ENCODE measurements at places on chromosomes 4 and X.

DNA sequence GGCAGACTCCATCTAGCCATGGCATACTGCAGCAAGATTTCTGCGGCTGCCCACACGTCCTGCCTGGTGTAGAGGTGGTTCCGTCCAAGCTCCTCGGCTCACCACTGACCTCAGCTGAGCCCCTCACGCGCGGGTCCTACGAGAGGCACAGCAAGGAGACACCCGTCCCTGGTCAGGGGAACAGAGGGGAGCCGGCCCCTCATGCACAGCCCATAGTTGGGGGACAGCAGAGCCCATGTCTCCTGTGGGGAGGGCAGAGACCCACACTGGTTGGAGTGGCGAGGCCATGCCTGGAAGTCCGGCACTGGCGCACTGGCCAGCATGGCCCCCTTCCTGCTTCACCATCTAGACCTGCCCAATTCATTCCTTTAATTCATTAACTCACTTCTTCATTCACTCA lies 80.8 kb downstream of the HTRA3 start:
- DNase-seq: no peak

- DNase-seq: peak; percentile 59
Observed at GRCh38 chr4:92305148-92305877, 1.5 kb downstream of the GRID2 start.

GRCh38 chrX:26915064-26915463 lies 548.1 kb downstream of the PPP4R3C start:
- no peak for DNase-seq

GRCh38 chr4:67933755-67934154 lies 29.5 kb downstream of the TMPRSS11A start:
- DNase-seq: no peak

- no peak for DNase-seq
Observed at GRCh38 chr4:127383666-127384065, 249.1 kb upstream of the INTU start.

- DNase-seq: no peak
Observed at GRCh38 chr4:148764720-148765119, 322.5 kb upstream of the NR3C2 start.

GRCh38 chrX:130702867-130703707 lies 199.9 kb downstream of the ENOX2 start:
- DNase-seq: peak; percentile 3

DNA sequence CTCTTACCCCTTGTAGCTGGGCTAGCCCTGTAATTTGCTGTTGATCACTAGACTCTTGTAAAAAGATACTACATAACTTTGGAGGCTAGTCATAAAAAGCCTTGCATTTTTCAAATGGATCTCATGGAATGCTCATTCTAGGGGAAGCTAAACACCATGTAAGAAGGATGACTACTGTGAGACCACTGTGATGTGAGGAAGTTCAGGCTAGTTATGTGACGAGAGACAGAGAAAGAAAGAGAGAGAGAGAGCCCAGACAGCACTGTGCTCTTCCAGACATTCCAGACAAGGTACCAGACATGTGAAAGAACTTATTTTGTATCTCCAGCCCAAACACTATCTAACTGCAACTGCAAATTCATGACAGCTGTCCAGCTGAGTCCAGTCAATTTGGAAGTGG lies 404.6 kb upstream of the PITX2 start:
- no peak for DNase-seq

DNA sequence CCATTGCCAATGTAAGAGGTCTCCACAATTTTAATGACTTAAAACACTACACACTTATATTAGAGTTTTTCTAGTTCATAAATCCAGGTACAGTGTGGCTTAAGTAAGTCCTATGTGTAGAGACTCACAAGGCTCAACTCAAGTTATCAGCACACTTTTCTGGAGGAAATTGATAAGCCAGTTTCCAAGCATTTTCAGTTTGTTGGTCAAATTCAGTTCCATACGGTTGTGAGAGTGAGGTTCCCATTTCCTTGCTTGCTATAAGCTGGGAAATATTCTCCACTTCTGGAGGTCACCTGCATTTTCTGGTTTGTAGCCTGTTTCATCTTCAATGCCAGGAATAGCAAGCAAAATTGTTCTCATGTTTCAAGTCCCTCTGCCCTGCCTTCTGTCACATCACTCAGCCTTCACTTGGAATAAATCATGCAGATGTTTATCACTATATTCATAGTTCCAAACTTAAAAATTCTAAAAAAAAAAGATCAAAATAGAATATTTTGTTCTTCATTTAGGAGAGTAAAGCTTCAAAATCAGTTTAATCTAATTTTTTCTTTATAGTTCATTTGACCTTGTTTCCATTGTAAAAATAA lies 1137.5 kb upstream of the INTU start:
- DNase-seq: no peak

DNA sequence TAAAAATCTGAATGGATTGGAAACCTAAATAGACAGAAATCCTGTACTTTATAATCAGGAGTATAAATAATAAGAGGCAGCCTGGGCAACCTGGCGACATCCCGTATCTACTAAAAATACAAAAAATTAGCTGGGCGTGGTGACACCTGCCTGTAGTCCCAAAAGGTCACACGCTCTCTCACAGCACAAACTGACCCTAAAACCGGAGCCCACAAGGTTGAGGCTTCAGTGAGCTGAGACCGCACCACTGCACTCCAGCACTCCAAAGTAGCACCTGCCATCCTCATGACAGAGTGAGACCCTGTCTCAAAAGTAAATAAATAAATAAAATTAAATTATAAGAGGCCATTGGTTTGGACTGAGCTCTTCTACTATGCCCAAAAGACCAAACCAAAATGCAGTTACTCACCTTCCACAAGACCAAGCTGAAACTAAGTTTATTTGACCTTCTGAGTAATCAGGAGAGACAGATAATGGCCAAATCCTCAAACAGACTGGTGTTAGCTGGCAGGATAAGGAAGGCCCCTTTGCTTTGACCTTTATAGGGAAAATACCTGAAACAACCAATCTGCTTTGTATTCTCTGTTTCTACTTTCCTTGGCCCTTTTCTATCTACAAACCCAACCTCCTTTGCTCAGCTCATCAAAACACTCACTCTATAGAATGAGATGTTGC lies 3.2 kb upstream of the GRSF1 start:
- DNase-seq: no peak

DNA sequence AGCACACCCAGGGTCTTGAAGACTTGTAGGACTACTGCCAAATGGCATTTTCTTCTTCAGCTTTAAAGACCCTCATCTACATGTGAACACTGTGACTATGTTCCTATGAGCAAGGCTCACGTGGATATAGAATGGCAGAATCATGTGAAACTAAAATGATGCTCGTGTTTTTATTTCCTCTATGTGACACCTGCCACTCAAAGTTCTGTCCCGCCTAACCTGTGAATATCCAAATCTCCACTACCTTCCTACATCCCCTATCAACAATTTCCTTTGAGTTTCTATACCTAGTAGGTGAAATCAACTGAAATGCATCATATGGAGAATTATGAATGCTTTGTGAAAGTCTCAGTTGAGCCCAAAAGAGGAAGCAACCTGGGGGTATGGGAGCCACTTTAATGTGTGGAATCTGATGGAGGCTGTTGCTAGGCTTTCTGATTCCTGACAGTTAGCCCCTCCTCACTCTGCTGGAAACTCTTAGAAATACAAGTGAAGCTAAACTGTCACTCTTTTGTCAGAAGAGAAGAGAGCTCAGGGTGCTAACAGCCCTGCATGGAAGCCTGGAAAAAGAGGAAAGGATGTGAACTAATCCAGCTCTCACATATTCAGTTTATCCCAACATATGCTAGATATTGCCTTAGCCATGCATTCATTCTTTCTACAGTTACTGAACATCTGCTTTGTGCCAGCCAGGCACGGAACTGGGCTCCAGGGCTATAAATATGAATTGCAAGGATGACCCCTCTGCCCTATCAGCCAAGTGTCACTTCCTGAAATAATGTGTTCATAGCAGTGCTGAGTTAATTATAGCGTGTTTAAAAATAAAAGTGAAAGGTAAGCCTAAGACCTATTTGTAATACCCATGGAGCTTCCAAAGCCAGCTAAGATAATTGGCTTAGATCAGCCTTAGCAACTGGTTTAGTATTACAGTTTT lies 11.0 kb downstream of the LHFPL1 start:
- no peak for DNase-seq

- DNase-seq: peak; percentile 51
Observed at GRCh38 chr4:128583753-128584712, 225.5 kb upstream of the JADE1 start.

DNA sequence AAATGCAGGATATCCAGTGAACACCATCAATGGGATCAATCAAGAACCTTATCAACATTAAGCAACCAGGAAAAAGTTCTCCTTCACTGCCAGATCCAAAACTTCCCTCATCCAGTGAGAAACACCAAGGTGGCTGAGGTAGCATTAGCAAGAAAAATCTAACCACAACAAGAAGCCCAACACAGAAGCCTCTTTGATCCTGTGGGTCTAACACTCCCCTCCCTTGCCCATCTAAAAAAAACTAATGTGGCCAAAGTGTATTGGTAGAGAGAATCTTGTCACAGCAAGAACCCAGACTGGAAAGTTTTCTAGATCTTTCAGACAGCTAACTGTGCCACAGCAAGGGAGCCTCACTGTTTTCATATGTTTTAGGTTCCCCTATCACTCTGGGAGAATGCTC lies 558.0 kb downstream of the STPG2 start:
- no peak for DNase-seq

DNA sequence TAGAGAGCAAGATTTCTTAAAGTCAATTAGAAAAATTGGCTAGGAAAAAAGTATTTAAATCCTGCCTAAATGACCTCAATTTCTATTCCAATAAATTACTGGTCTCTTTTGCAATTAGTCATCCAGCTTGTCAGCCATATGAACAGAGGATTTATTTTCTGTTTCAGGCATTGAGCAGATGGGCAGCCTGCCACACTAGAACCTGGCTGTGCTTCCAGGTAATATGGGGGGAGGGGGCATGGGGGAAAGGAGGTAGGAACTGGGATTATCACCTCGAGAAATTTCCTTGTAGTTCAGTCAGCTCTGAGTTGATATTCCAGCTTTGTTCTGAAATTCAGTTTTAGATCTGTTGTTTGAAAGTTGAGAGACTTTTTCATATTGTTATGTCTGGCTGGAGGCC lies 206.3 kb upstream of the LCORL start:
- DNase-seq: no peak

DNA sequence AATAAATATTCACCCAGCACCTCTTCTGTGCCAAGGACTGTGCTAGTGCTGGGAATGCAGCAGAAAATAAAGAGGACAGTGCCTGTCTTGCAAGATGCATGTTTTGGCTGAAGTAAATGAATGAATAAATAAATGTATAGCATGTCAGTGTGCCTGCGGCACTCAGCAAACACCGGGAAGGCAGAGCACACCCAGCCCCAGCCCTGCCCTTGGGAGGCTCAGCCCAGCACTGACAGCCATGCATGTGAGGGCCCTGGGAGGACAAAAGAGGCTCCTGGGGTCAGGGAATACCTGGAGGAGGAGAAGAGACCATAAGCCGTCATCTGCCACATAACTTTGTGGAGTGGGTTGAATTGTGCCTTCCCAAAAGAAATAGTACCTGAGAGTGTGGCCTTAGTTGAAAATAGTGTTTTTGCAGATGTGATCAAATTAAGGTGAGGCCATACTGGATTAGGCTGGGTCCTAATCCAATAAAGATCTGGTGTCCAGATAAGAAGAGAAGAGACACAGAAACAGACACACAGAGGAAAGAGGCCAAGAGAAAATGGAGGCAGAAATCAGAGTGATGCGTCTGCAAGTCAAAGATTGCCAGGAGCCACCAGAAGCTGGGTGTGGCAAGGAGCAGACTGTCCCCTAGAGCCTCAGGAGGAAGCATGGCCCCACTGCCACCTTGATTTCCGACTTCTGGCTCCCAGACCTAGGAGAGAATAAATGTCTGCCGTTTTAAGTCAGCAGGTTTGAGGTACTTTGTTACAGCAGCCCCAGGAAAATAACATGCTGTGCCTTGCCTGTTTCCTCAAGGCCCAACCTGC lies 16.3 kb downstream of the C4orf50 start:
- no peak for DNase-seq

DNA sequence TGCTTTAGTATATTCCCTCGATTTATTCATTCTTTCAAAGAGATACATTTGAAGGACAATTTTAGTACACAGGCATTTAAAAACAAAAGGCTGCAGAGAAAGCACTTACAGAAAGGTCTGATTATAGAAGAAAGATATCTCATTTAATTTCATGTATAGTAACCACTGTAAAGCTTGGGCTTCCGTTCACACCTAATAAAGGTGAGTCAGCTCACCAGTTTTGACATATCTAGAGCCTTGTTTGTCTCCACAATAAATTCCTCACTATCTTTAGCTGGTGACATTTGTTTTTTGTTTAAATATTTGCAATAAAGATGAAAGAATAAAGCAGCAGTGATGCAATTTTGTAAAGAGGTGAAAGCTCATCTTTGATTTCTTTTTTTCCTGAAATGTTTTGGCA lies 1.1 kb upstream of the EPHA5 start:
- DNase-seq: no peak

- no peak for DNase-seq
Observed at GRCh38 chr4:142169216-142169615, 532.8 kb downstream of the IL15 start.

DNA sequence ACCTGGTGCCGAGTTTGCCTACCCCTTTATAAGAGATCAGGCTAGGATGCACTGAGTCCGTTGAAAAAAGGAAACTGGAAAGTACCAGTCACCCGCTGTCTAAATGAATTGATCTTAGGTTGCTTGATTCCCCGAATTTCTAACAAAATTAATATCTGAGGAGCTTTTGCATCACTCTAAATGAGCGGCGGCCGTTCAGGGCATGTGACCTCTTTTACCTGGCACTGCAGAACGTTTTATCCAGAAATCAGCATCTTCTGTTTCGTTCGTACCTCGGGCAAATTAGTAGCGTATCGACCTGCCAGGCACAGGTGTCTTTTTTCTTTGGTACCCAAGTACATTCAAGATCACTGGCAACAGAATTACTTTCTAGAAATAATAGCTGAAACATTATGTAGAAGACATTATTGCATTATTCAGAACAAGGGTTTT lies 876 bp downstream of the KLHL2 start:
- no peak for DNase-seq

DNA sequence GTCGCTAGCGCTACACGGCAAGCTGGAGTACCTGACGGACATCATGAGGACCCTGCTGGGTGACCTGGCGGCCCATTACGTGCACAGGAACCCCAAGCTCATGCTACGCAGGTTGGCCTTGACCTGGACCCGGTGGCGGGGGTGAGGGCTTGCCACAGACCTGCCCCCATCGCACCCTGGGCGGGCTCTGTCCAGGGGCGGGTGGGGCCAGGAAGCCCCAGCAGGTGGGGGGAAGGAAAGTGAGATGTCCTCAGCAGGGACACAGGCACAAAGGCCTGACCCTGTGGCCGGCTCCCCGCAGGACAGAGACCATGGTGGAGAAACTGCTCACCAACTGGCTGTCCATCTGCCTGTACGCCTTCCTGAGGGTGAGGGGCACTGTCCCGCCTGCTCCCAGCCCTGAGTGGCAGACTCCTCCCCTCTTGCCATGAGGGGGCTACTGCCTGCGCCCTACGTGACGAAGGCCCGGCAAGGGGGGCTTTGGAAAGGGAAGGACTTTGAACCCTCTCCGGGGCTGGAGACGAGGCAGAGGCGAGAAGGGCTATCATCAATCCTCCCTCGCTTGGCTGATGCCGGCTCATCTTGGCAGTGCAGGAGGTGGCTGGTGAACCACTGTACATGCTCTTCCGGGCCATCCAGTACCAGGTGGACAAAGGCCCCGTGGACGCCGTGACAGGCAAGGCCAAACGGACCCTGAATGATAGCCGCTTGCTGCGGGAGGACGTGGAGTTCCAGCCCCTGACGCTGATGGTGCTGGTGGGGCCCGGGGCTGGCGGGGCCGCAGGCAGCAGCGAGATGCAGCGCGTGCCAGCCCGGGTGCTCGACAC lies 5.3 kb upstream of the SRPK3 start:
- no peak for DNase-seq

- DNase-seq: peak; percentile 6
Observed at GRCh38 chr4:135718019-135718418, 1516.4 kb upstream of the PABPC4L start.
